Activated naive CD4-positive, alpha-beta T cell treated with anti-CD3 and anti-CD28 coated beads, Interleukin-2, amount 10 ng/mL, durations not matched to agents 7 days and 5 days (primary cell): ENCODE measurements at places on chromosomes 12 and 14.

- H3K4me1 ChIP-seq = peaks cover 34% of the 10 kb centered on the region
- H3K36me3 ChIP-seq = peaks cover 28% of the 10 kb centered on the region
- H3K4me3 ChIP-seq = peak overlapping the region; percentile 95
Measured at GRCh38 chr14:68795597-68796417, 2.9 kb upstream of the ZFP36L1 start.

- DNase-seq = no peak
- H3K36me3 ChIP-seq = no peaks in the 10 kb centered on the region
- no peak overlapping the region for H3K27ac ChIP-seq
- no peak overlapping the region for H3K4me3 ChIP-seq
Measured at GRCh38 chr14:99125113-99125512, 146.9 kb downstream of the BCL11B start.

DNA sequence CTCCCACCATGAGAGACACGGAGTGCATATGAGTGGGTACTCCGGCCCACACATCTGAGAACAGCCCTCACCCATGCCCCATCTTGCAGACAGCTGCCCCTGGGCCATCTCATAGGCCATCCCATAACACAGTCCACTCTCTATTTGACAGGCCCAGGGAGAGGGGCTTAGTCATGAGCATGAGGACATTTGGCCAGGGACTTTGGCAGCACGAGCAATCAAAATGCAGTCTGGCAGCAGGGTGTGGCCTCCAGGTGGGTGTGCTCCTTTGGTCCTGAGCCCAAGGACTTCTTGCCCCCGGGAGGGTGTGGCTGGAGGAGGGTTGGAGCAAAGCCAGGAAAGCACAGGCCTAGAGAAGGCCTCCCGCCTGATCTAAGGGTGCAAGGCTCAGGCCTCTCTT, 25.6 kb downstream of the EMP1 start:
- no peak overlapping the region for H3K27ac ChIP-seq
- no peak for DNase-seq
- no peaks in the 10 kb centered on the region for H3K4me1 ChIP-seq
- H3K36me3 ChIP-seq = no peaks in the 10 kb centered on the region
- peaks cover 47% of the 10 kb centered on the region for H3K27me3 ChIP-seq

- no peak overlapping the region for H3K27ac ChIP-seq
- DNase-seq = no peak
- H3K4me1 ChIP-seq = no peaks in the 10 kb centered on the region
- H3K27me3 ChIP-seq = no peaks in the 10 kb centered on the region
- H3K4me3 ChIP-seq = no peak overlapping the region
- no peaks in the 10 kb centered on the region for H3K36me3 ChIP-seq
Measured at GRCh38 chr12:118611295-118611694, 234.9 kb downstream of the SUDS3 start.

DNA sequence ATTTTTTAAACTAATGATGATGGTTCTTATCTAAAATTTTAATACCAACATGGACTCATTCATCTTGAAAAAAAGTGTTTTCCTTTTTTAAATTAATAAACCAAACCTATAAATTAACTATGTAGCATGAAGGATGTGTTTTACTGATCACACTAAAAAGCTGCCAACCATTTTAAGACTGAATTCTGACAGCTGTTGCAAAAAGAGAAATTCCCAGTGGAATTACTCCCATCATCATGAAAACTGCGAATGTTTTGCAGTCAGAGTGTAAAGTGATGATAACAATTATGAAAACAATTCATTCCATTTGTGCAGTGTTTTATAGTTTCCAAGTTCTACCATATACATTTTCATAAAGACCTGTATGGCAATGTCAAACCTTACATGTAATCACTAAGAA, 232.8 kb downstream of the SLC2A13 start:
- H3K27me3 ChIP-seq = no peaks in the 10 kb centered on the region
- H3K27ac ChIP-seq = no peak overlapping the region
- no peaks in the 10 kb centered on the region for H3K36me3 ChIP-seq
- no peak overlapping the region for H3K4me3 ChIP-seq
- H3K4me1 ChIP-seq = no peaks in the 10 kb centered on the region

GRCh38 chr12:50916292-50916691, 36.1 kb upstream of the HIGD1C start:
- H3K4me3 ChIP-seq = no peak overlapping the region
- DNase-seq = no peak
- no peak overlapping the region for H3K27ac ChIP-seq
- peaks cover 27% of the 10 kb centered on the region for H3K27me3 ChIP-seq
- H3K4me1 ChIP-seq = peaks cover 6% of the 10 kb centered on the region

DNA sequence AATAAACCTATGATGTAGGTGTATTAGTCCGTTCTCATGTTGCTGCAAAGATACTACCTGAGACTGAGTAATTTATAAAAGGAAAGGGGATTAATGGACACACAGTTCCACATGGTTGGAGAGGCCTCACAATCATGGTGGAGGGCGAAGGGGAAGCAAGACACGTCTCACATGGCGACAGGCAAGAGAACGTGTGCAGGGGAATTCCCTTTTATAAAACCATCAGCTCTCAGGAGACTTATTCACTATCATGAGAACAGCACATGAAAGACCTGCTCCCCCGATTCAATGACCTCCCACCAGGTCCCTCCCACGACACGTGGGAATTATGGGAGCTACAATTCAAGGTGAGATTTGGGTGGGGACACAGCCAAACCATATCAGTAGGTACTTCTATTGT, 58.7 kb upstream of the DICER1 start:
- no peak overlapping the region for H3K27ac ChIP-seq
- H3K36me3 ChIP-seq = no peaks in the 10 kb centered on the region
- no peak for DNase-seq
- H3K4me1 ChIP-seq = no peaks in the 10 kb centered on the region

DNA sequence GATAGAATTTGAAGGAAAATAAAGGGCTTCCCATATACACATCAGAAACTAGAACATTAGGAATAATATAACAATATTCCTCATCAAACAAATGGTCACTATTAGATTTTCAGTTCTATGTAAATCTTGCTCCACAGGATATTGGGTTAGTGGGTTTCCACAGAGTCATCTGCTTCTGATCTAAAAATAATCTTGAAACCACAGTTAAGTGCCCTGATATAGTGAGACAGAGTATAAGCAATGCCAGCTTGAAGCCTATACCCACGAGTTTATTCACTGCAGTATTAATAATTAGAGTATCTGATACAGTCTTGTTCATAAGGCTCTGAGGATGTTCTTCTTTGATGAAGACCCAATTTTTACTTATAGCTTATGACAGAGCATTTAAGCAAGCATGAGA, 74.5 kb upstream of the ATF7IP start:
- no peak overlapping the region for H3K27ac ChIP-seq
- no peaks in the 10 kb centered on the region for H3K4me1 ChIP-seq
- no peak overlapping the region for H3K4me3 ChIP-seq
- no peaks in the 10 kb centered on the region for H3K27me3 ChIP-seq

GRCh38 chr12:9509464-9510161, 98.1 kb downstream of the KLRB1 start:
- no peak overlapping the region for H3K4me3 ChIP-seq
- no peaks in the 10 kb centered on the region for H3K36me3 ChIP-seq
- H3K27me3 ChIP-seq = no peaks in the 10 kb centered on the region
- DNase-seq = no peak
- no peak overlapping the region for H3K27ac ChIP-seq
- no peaks in the 10 kb centered on the region for H3K4me1 ChIP-seq

- H3K27ac ChIP-seq = no peak overlapping the region
- no peak overlapping the region for H3K4me3 ChIP-seq
- H3K4me1 ChIP-seq = no peaks in the 10 kb centered on the region
Measured at GRCh38 chr14:90045616-90046015, 16.2 kb upstream of the KCNK13 start.

GRCh38 chr14:70045844-70046535, 142.8 kb downstream of the SLC8A3 start:
- H3K36me3 ChIP-seq = no peaks in the 10 kb centered on the region
- no peak for DNase-seq
- no peak overlapping the region for H3K4me3 ChIP-seq
- no peak overlapping the region for H3K27ac ChIP-seq

DNA sequence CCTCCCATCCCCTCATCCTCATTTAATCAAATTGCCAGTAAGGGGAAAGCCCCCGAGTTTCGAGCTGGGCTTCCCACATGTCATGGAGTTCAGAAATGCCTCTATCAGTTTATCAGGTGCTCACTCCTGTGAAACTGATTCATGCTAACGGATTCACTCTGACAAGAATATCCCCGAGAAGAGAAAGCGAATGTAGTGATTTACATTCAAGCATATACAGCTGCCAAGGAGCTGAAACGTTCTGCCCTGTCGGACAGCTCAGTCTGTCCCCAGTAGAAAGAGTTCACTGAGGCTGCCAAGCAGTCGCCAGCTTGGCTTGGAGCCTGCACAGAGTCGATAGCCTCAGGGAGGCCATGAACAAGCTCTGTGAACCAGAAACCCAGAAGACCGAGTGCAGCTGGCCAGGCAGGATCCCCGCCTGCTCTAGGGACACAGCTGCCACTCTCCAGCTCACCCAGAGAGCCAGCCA, 88.4 kb downstream of the TMCC3 start:
- no peak overlapping the region for H3K27ac ChIP-seq
- H3K4me1 ChIP-seq = no peaks in the 10 kb centered on the region
- peaks cover 33% of the 10 kb centered on the region for H3K27me3 ChIP-seq
- DNase-seq = no peak
- no peak overlapping the region for H3K4me3 ChIP-seq
- H3K36me3 ChIP-seq = no peaks in the 10 kb centered on the region

DNA sequence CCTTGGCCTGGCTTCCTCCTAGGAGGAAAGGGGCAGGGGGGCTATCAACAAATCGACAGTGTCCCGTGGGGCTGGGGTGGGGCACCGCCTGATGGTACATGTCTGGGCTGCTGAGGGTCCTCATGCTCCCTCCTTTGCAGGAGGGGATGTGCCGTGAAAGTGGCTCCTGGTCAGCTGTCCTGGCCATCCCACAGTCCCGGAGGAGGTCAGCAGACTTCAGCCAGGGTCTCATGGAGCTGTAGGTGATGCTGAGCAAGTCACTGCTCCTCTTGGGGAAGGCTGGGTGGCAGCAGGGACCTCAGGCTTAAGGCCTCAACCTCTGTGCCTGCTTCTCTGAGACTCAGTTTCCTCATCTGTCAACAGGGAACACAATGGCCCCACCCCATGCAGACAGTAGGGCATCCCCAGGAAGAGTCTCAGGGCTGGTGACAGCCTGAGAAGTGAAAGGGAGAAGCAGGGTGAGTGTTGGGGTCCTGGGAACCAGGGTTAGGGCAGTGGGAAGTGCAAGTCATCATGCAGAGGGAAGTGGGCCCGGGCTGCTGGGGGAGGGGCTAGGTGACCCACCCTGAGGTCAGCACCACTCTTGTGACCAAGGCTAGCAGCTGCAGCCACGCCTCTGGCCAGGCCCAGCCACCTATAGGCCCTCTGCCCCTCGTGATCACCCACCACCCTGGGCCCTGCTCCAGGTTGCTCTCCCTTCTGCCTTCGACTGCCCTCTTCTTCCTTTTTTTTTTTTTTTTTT, 4.4 kb upstream of the TNFAIP2 start:
- no peak overlapping the region for H3K4me3 ChIP-seq
- H3K36me3 ChIP-seq = no peaks in the 10 kb centered on the region
- H3K4me1 ChIP-seq = peaks cover 9% of the 10 kb centered on the region
- H3K27ac ChIP-seq = no peak overlapping the region
- peaks cover 55% of the 10 kb centered on the region for H3K27me3 ChIP-seq

DNA sequence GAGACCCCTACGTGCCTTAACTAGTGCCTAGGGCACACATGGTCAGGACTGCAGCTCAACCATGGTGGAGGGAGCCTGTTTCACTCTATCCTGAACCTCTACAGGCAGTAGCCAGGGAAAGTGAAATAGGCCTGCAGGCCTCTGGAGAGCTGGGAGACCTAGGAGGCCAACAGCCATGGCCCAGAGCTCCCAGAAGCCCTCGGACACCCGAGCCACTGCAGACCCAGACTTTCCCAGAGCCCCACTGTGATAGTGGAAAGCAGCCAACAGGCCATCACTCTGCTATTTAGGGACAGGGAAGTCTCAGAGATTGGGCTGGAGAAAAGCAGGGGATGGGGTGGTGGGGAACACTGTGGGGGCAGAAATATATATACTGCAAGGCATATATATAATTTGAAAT, 56.5 kb upstream of the ZFP36L1 start:
- no peaks in the 10 kb centered on the region for H3K4me1 ChIP-seq
- no peak overlapping the region for H3K27ac ChIP-seq
- H3K36me3 ChIP-seq = no peaks in the 10 kb centered on the region
- no peak overlapping the region for H3K4me3 ChIP-seq
- peaks cover under 1% of the 10 kb centered on the region for H3K27me3 ChIP-seq
- no peak for DNase-seq

DNA sequence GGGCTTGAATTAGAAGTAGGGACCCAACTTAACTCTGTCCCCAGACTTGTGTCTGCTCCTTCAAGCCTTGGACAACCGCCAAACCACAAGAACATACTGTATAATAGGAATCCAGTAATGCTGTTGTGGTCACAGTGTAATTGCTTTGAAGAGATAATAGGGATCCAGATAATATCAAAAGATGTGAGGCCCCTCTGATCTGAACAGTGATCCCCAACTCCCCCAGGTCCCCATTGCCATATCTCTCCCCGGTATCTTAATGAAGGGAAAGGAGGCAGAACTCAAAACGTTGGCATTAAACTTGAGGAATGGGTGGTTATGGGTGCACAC, 8.5 kb upstream of the PLEKHH1 start:
- peaks cover 82% of the 10 kb centered on the region for H3K27me3 ChIP-seq
- no peak overlapping the region for H3K4me3 ChIP-seq
- no peaks in the 10 kb centered on the region for H3K36me3 ChIP-seq
- DNase-seq = no peak

DNA sequence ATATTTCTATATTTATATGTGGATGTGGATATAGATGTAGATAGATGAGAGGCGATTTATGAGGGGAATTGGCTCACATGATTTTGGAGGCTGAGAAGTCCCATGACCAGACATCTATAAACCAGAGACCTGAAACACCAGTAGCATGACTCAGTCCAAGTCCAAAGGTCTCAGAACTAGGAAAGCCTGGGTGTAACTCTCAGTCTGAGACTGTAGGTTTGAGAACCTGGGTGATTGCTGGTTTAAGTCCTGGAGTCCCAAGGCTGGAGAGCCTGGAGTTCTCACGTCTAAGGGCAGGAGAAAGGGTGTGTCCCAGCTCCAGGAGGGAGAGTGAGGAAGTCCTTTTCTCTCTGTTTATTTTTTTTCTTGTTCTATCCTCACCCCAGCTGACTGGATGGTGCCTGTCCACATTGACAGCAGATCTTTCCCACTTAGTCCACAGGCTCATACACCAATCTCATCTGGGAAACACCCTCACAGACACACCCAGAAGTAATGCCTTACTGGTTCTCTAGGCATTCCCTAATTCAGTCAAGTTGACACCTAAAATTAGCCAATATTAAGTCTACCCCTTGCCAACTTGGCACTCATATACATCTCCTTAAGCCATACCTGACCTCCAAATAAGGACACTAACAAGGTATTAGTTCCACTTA, 45.4 kb downstream of the EMP1 start:
- no peak overlapping the region for H3K4me3 ChIP-seq
- H3K27me3 ChIP-seq = peaks cover 25% of the 10 kb centered on the region
- no peak for DNase-seq
- H3K4me1 ChIP-seq = no peaks in the 10 kb centered on the region

DNA sequence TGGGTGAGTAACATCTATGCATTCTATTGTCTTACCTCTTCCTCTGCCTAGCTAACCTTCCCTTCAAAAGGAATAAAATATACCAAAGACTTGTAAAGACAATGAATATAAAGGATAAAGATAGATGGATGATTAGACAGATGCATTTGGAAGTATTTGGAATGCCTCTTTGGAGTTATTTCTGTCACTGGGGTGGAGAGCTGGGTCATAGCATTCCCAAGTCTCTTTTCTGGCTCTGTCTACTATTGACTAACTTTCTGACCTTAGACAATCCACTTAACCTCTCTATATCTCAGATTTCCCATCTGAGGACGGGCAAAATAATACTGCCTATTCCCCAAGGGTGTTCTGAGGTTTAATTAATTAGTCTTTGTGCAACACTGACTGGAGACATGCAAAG, 517.4 kb downstream of the DIO2 start:
- no peaks in the 10 kb centered on the region for H3K27me3 ChIP-seq
- no peak overlapping the region for H3K27ac ChIP-seq
- no peak for DNase-seq
- H3K4me1 ChIP-seq = no peaks in the 10 kb centered on the region
- no peaks in the 10 kb centered on the region for H3K36me3 ChIP-seq
